ENCODE measurements at places on chromosomes 7 and 10.

DNA sequence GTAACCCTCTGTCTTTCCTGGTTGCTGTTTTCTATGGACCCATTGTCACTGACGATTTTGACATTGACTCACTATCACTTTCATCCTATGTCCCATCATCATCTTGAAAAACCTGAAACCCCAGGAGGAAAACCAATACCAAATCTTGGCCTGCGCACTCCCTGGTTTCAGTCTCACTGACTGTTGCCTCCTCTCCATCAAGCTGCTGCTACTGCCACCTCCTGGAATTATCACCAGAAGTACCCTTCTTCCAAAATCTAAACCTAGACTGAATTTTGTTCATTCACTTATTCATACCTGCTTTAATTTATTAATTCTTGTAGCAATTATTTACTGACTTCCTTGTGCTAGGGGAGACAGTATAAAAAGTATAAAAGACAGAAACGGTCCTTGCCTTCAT is 44.5 kb upstream of the ACBD5 start:
- no peak for DNase-seq

DNA sequence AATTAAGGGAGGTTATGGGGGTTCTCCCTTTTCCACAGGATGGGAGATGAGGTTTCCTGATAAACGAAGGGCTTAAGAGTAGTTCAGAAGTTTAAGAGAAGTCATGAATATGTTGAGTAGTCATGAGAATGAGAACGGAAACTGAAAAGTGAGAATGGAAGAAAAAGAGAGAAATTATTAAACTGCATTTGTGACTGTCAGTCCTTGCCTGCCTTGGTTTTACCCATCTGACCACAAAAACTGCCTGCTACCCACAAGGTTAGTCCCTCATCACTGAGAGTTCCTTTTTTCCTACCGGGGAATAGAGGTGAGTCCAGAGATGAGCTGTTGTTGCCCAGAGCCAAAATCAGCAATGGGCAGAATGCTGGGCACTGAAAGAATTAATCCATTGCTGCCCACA is 174.1 kb upstream of the BET1 start:
- no peak for DNase-seq

DNA sequence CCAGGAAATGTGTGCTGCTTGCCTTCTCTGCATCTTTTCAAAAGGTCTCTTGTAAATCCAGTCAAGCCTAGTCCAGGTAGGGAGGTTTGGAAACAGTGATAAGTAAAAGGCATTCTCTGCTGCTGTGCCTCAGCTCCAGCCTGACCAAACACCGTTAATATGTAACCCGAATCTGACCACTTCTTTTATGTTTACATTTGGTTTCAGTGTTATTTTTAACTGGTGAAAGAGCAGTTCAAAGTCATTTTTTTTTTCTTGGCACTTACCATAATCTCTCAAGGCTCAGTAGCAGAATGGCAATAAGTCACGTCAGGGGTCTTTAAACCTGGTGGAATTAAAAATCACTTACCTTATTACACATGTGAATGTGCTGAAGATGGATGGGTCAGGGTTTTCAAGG is 216.8 kb downstream of the PTEN start:
- DNase-seq: no peak

DNA sequence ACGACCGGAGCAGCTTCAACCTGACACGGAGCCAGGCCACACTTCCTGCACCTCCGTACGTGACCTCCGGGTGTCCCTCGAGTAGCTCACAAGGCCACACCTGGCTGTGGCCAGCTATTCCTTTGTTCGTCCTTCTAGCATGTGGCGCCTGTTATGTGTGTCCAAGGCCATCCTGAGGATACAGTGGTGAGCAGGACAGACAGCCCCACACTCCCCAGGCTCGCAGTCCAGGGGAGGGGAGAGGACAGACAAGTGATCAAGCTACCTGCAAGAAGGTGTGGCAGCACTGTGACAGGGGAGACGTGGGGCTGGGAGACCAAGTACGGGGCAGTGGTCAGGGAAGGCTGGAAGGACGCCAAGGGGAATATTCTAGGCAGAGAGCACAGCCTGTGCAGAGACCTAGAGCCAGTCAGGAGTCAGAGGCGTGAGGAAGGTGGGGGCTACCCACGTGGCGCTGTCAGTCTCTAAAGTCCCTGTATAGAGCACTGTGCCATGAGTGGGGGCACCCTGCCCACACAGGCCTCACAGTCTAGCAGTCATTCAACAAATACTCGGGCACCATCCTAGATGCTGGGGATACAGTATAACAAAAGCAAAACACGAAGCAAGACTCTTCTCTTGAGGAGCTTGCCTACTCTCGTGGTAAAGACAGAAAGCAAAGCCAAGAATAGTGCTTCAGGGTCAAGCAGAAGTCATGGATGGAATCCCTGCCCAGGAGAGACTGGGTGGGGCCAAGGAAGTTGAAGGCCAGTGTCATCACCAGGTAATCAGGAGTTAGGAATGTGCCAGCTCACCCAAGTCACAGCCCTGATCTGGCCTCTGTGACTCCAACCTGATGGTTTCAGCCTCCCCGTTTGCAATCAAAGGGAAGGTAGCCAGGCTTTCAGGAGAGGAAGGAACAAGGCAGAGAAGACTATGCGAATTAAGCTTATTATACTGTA is 58.6 kb downstream of the PROSER2 start:
- DNase-seq: no peak

DNA sequence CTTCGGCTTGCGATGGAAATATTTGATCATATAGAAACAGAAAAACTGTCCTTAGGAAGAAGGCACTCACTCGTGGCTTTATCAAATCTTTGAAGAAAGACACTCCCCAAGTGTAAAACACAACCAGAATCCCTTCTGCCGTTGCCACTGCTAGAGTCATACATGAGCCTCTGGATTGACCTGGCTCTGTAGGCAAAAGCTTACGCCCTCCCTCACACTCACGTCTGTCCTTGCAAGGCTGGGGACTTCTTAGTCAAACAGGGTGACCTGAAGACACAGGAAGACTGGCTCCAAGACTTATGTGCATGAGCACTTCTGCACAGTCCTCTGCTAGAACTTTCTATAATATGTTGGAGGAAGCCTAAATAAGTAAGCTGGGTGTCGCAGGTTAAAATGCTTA is 135.4 kb upstream of the MDFIC start:
- no peak for DNase-seq

GRCh38 chr10:16686054-16686902 is 130.9 kb downstream of the RSU1 start:
- no peak for DNase-seq
